NCI-H524 (cell line): ENCODE measurements at places on chromosomes 2 and 18.
A peak's percentile ranks its signal among the peaks of the same experiment; 100 is the strongest.

DNA sequence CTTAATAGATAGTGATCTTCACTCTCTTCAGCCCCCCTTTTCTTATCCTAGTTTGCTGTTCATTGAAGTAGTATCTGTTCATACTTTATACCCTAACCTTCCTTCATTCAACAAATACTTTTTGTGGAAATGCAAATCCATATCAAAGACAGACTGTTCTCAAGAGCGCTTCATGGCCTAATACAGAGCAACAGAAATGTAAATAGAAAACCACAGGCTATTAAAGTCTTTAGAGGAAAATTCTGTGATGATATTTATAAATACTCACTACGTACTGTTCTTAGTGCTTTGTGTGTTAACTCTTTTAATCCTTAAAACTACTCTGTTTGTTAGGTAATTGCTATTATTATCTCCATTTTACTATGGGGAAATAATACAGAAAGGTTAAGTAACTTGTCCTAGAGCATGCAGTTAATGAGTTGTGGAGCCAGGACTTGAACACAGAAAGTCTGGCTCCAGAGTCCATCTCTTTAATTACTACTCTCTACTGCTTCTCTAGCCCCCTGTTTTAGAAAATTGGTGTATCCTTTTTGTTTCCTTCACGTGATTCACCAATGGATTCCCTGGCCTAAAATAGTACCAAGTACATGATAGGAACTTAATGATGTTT lies 2.9 kb downstream of the MDH1 start:
- DNase-seq: no peak

- DNase-seq: no peak
Observed at GRCh38 chr2:236857246-236857645, 228.4 kb upstream of the COPS8 start.

DNA sequence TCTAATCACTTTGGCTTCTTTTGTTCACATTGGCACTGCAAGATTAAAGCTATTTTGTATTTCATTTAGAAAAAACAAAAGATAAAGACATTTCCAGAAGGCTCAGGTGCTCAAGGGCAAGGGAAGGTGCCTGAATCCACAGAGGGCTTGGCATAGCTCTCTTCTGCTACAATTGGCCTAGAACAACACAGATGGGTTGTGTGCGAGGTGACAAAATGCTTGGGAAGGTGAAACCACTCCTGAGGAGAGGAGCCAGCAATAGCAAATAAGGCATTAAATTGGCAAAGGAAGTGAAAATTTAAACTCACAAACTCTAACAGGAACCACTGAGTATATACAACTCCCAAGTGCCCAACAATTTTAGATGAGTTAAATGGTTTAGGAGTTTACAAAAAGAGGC lies 1290.4 kb upstream of the CHAC2 start:
- no peak for DNase-seq

GRCh38 chr2:209138079-209138478 lies 285.8 kb upstream of the MAP2 start:
- no peak for DNase-seq

GRCh38 chr2:27622921-27623384 lies 5.9 kb downstream of the CCDC121 start:
- no peak for DNase-seq

GRCh38 chr2:31287654-31288053 lies 53.7 kb downstream of the EHD3 start:
- DNase-seq: no peak

GRCh38 chr18:36298126-36298741 lies 721 bp downstream of the FHOD3 start:
- peak; percentile 70 for DNase-seq

DNA sequence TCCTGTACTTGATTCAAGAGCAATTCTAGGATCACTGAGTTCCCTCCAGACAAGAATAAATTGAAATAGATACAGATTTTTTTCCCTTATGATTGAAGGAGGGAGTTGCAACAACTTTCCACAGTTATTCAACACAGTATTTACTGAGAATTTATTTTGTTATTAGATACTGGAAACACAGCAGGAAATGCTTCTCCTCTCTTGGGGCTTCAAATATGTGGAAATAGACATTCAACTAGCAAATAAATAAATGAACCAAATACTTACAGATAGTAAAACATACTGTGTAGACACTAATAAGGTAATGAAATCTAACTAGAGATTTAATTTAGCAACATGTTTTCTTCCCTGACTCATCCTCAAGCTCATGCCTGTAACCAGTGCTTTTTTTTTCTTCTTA lies 169.2 kb downstream of the LNPK start:
- DNase-seq: no peak

DNA sequence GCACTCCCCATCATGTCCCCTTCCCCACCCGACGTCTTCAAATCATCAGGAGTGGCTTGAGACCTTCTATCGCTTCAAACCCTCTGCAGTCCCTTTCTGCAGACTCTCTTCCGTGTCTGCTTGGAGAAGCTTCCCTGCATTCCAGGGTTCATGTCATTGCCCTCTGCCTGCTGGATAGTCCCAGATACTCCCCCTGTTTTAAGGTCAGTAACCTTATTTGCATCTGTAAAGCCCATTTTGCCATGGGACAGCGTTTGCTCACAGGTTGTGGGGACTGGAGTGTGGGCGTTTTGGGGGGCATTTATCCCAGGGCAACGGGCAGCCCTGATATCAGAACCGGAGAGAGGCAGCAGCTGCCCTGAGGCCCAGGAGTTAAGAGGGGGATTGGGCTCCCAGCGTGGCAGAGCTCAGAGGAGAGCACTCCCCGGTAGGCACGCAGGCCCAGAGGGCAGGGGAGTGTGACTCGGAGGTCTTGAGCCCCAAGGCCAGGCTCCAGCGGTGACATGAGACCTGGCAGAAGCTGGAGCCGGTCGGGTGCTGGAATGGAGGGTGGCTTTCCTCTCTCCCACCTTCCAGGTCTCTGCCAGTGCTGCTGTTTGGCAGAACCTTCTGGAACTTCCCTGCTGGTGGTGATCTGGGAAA lies 73.8 kb downstream of the RTP5 start:
- no peak for DNase-seq

DNA sequence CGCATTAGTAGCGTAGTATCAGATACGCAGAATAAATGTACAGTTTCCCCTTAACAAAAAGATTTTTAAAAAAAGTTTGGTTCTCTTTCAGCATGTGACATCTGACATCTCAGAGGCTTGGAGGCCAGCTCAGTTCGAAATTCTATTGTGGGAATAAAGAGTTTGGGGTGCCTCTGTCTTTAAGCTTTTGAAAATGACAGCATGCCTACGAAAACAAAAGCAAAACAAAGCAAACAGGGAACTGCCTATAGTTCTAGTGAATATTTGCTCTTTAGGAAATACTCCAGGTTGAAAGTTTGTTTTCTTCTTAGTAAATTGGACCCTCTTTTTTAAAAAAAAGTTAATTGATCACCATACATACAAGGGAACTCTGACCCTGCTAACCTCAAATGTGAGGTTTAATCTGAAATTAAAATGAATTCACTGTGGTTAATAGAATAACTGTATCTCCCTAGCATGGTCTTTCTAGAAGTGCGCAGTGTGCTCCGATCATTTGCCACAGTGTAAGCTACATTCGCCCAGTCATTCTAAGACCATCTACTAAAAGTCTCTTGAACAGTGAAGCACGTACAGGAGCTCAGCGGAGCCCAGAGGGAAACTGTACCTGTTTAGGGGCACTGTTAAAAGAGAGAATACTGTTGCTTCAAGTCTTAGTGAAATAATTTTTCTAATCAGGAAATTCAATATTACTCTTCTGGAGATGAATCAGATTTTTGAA lies 347.0 kb upstream of the CDH2 start:
- DNase-seq: no peak

- DNase-seq: no peak
Observed at GRCh38 chr2:164054651-164055050, 318.8 kb upstream of the FIGN start.

- no peak for DNase-seq
Observed at GRCh38 chr2:118103951-118104940, 16.0 kb downstream of the INSIG2 start.

- no peak for DNase-seq
Observed at GRCh38 chr2:180670302-180671003, 310.0 kb upstream of the UBE2E3 start.

DNA sequence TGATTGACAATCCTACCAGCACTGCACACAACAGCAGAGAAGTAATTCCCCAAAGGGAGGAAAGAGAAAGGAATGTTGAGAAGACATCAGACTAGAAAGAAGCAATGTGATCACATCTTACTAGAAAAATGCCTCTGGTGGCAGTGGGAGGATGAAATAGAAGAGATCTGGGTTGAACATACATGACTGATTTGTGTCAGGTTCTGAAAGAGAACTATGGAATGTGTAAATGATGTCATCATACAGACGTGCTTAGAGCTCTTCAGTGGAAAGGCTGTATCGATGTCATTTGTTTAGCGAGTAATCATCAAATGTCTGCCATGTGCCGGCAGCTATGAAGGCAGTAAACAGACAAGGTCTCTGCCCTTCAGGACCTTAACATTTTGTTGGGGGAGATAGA lies 24.9 kb downstream of the GORASP2 start:
- DNase-seq: no peak

DNA sequence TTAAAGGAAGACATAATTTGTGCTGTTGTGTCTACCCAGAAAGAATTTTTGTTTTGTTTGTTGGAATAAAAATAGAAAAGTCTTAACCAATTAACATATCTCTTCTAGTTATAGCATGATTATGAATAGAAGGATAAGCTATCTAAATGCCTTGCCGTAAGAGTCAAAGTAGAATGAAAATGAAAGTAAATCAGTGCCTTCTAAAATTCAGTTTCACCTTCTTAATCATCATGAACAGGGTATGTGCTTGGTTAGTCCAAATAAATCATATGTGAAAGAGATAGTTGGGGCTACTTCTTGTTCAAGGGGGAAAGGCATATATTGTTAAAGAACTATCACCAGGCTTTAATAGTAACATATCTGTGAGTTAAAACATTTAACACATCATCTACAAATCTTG lies 91.5 kb downstream of the GULP1 start:
- no peak for DNase-seq

GRCh38 chr18:45291621-45292615 lies 323.4 kb upstream of the SLC14A2 start:
- peak; percentile 80 for DNase-seq

DNA sequence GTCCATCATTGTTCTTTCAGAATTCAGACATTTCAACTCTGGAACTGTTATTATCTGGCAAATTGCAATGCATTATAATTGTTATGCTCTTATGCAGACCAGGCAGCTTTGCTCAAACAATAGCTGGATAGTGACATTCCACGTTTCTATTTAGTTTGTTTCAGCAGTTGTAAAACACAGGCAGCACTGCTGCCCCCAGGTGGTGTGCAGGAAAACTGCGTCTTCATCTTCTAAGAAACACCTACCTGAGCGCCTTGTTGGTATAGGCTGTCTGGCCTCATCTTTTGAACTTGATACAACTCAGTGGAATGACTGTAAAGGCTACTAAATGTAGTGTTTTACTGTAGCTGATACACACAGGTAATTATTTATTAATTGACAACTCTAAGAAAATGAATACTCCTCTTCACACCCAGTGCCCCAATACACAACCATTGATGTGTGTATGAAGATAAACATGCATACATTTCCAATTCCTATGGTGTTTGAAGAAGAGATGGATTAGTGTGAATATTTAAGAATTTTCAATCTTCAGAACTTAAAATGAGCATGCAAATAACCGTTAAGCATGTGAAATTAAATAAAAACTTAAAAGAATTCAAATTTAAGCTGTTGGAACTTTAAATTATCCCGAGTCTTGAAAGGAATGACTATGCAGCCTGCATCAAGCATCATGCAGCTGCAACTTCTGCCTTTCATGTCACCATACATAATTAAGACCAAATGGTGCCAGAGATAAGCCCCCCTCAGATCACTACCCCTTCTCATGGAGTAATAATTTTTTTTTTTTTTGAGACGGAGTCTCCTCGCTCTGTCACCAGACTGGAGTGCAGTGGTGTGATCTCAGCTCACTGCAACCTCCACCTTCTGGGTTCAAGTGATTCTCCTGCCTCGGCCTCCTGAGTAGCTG lies 85.6 kb downstream of the CD8B2 start:
- no peak for DNase-seq

GRCh38 chr2:162537651-162538050 lies 193.7 kb downstream of the GCA start:
- no peak for DNase-seq

- no peak for DNase-seq
Observed at GRCh38 chr2:9178110-9178903, 28.3 kb upstream of the ASAP2 start.

- DNase-seq: no peak
Observed at GRCh38 chr2:41806286-41806685, 241.5 kb upstream of the PKDCC start.

GRCh38 chr2:20479835-20480234 lies 33.0 kb downstream of the RHOB start:
- no peak for DNase-seq

- DNase-seq: peak; percentile 69
Observed at GRCh38 chr2:219362524-219363164, 25.1 kb downstream of the DNPEP start.

GRCh38 chr2:28821295-28821958 lies 10.8 kb downstream of the SPDYA start:
- peak; percentile 70 for DNase-seq

- no peak for DNase-seq
Observed at GRCh38 chr2:30109856-30110255, 37.0 kb upstream of the YPEL5 start.
